ENCODE measurements at places on chromosomes 16 and 17. TPM values are rescaled to one million over a fixed set of nuclear protein-coding genes. Genes with fewer than 3 reads are reported as not detected.

The TLCD1 gene
- total RNA-seq: 7.1 TPM

The ARHGDIG gene
- not detected for total RNA-seq

The SOST gene
- not detected for total RNA-seq

The ACE gene
- total RNA-seq: 8.7 TPM

The ABCA8 gene
- 0.22 TPM for total RNA-seq

The NOG gene
- total RNA-seq: 30.6 TPM

The SULT1A4 gene
- total RNA-seq: 0.40 TPM

The NOD2 gene
- not detected for total RNA-seq

The DRC3 gene
- 2.2 TPM for total RNA-seq

The TXNDC11 gene
- 26.6 TPM for total RNA-seq

The TBX6 gene
- 1.1 TPM for total RNA-seq

The CASKIN1 gene
- total RNA-seq: 1.7 TPM

The KRT40 gene
- not detected for total RNA-seq

The PPP1R1B gene
- total RNA-seq: 3.1 TPM

The SMIM36 gene
- not detected for total RNA-seq

The SPATA22 gene
- not detected for total RNA-seq

The UTS2R gene
- total RNA-seq: not detected

The ZSCAN32 gene
- 5.9 TPM for total RNA-seq

The PRSS8 gene
- total RNA-seq: 23.4 TPM

The RNF227 gene
- 0.52 TPM for total RNA-seq

The MEOX1 gene
- 0.84 TPM for total RNA-seq

The GNPTG gene
- total RNA-seq: 36.0 TPM

Measured in PC-3 (cell line).